Activated CD4-positive, alpha-beta T cell treated with anti-CD3 and anti-CD28 coated beads, Interleukin-2, amount 50 U/mL, for 16 hours (primary cell): ENCODE measurements at places on chromosomes 4 and X.

DNA sequence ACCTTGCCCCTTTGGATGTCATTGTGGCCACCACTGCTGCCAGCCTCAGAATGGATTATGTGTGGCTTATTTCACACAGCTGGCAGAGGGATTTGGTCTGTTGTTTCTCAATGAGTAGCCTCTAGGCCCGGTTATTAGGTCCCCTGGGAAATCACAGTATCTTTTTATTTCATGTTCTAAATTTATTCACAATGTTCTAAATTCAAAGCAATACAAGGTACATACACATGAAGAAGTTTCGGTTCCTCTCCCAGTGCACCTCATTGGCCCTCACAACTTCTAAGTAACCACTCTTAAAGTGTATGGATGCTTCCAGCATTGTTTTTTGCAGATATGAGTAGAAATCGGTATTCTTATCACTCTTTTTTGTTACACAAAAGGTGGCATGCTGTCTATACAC lies 262.7 kb downstream of the RCHY1 start:
- DNase-seq: no peak

DNA sequence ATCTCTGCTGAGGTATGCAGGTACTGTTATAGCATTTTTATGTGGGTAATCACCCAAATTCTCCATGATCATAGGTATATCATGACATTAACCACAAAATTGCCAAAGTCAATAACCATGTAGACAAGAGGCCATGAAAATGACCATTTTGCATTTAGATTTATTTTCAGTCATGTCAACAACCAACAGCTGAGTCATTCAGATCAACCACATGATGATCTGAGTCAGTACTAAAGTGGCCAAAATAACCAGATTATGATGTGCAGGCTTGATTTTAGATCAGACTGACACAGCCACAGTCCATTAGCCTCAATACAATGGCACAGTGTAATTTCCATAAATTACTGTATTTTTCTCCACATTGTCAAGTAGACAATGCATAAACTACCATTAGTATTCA lies 240.5 kb downstream of the GRIA3 start:
- peak; percentile 28 for DNase-seq

DNA sequence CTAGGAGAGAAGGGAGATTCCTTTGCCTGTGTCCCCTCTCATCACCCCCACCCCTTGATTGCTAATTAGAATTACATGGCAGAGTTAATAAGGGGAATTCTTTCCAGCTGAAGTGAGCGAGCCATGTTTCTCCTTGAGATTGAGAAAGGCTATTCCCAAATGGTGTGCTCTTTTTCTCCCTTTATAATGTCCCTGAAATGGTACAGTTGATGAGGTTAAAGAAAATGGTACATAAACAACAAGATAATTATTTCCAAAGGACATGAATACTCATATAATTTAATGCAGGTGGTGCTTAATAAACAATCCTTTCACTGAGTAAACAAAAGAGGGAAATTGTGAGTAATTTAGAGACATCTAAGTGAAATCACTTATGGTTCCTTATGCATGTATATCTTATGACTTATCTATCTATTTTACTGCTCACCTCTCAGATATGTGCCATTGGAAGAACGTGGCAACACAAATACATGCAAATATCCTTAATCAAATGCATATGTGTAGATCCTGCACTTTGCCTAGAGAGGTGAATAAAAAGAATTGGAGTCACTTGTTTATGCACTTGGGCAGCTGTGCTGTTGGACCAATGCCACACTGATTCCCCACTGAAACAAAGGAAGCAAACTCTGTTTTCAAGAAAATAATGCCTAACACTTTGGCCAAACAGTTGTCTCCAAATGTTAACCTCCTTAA lies 106.6 kb upstream of the WDR44 start:
- no peak for DNase-seq

- no peak for DNase-seq
Observed at GRCh38 chr4:137934911-137935310, 307.2 kb downstream of the SLC7A11 start.
